ENCODE measurements at places on chromosomes 11 and 22. TPM values are rescaled to one million over a fixed set of nuclear protein-coding genes. Genes with fewer than 3 reads are reported as not detected.

GRCh38 chr11:81098471-81098870 is 1635.2 kb downstream of the FAM181B start:
- DNase-seq, result no peak

GRCh38 chr11:5367448-5368074 is 16.1 kb upstream of the OR51M1 start:
- no peak for DNase-seq

GRCh38 chr22:31436132-31436531 is 36.7 kb downstream of the DRG1 start:
- no peak for DNase-seq

Gene GSTT4
- not detected for total RNA-seq

Gene KDM4E
- total RNA-seq, result not detected

Gene BLID
- 0.41 TPM for total RNA-seq

GRCh38 chr11:66309475-66309874 is 7.4 kb downstream of the CD248 start:
- DNase-seq, result no peak

Gene CLDN5
- total RNA-seq, result 0.18 TPM

DNA sequence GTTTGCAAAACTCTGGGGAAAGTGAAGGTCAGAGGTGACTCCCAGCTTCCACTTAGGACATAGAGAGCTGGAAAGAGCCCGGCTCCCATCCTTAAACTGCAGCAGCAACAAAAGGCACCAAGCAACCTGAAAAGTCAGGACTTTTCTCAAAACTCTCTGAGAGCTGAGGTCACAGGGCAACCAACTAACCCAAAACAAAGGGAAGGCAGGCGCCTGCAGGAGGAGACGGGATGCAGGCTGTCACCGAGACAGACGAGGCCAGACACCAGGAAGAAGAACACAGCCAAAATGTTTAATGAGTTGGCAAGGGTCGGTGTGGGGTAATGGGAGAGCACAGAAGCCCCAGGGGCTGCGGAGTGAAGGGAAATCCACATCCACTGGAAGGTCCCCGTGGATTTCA is 19.9 kb downstream of the ASCL2 start:
- no peak for DNase-seq

DNA sequence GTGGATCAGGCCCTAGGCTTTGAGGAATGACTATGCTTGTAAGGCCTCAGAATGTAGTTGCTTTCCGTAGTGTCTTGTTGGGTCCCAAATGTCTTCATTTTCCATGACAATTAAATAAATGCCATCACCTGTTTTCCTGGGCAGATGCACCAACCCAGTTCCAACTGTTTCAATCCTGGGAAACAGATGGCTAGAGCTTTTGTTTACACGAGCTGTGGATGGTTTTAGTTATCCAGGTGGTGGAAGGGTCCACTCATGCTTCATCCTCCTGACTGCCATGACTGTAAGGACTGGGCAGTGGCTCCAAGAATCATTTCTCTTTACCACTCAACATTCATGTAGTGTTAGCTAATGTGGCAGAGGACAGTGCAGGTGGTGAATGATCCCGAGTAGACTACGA is 8.6 kb downstream of the RCN1 start:
- no peak for DNase-seq

Gene BATF2
- total RNA-seq, result 1.6 TPM

Gene APOBEC3B
- 15.6 TPM for total RNA-seq

DNA sequence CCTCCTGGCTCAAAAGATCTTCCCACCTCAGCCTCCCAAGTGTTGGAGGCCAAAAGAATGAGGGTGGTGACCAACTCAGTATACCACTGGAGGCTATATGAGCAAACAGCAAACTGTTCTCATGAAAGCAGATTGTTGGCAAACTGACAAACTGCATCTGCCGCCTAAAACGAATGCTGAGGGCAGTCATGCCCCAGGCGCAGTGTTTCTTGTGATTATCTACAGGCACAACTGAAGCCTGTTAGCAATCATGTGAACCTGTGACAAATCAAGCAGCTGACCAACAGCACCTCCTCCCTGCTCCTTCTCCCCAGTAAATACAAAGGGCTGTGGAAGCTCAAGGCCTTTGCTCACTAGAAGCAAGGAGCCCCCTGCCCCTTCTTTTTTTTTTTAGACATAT is 47.8 kb downstream of the BTBD10 start:
- no peak for DNase-seq

Gene IL17REL
- 0.82 TPM for total RNA-seq

GRCh38 chr11:67541198-67541597 is 18.0 kb upstream of the CABP2 start:
- DNase-seq, result no peak

Gene SCGB1D1
- total RNA-seq, result not detected

GRCh38 chr11:2990617-2991451 is 1.3 kb downstream of the NAP1L4 start:
- no peak for DNase-seq

- no peak for DNase-seq
Observed at GRCh38 chr11:57751676-57752253, at the start of gene BTBD18. TSS of gene BTBD18 (minus strand) at chr11:57751819. CDS start at chr11:57751188, 631 bp downstream.

Gene SLCO2B1
- total RNA-seq, result 0.77 TPM

DNA sequence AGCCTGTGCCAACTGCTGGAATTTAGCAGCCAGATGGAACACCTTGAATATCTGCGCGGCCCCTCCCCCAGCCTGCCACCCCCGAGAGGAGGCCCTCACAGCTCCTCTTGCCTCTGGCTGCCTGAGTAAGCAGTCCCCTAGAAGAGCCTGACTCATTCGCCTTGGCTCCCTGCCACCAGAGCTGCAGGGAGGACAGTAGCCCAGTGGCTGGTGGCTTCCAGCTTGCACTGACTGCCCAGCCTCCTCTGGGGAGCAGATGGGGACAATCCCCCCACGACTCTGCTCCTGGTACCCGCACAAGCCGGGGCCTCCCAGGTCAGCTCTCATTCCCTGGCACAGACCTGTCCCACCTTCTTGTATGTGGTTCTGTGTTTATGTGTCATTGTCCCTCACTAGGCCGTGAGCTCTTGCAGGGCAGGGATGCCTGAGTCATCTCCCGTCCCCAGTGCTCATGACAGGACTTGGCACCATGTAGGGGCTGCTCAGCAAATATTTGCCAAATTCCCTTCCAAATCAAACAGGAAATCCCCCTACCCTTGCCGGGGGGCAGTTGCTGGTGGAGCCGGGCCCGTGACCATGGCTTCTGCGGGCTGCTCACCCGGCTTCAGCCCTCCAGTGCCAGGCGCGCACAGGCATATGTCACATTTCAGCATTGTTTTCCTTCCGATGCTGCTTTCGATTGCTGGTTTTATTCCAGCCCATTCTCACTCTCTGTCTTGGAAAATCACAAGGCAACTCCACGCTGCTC is 43.6 kb downstream of the CACNG2 start:
- peak; percentile 78 for DNase-seq

DNA sequence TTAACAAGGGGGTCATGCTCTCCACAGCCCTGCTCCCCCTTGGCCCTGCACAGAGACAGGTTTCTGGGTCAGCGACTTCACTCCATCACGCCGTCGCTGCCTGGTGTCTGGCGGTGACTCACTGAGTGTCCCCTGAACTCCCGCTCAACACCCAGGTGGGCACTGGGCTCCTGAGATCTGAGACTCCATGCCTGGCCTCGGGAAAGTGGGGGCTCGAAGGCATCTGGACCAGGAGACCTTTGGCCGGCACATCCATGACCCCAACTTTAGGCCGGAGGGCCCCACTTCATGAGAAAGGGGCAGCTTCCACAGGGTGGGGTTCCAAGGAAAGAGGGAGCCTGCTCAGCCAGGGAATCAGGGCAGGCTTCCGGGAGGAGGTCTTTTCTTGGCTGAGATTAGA is 79.3 kb upstream of the PRR5 start:
- DNase-seq, result no peak

Gene PACSIN2
- total RNA-seq, result 60.2 TPM

Gene ADAMTS8
- total RNA-seq, result 0.15 TPM

DNA sequence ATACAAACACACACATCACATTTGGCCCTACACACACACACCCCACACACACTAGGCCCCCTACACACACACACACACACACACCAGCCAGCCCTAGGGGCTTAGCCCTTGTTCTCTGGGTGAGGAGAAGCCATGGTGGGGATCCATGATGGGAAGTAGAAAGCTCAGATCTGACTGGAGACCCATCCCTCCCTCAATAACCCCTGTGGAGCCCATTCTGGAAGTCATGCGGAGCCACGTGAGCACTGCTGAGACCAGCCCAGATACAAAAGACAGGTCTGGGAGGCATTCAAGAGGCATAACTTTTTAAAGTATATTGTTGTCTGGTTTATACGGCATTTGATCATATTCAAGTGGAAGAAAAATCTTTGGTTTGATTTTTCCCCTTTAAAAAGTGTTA is 448.5 kb downstream of the SOX6 start:
- no peak for DNase-seq

GRCh38 chr22:25038239-25038638 is 85.7 kb downstream of the KIAA1671 start:
- DNase-seq, result no peak

DNA sequence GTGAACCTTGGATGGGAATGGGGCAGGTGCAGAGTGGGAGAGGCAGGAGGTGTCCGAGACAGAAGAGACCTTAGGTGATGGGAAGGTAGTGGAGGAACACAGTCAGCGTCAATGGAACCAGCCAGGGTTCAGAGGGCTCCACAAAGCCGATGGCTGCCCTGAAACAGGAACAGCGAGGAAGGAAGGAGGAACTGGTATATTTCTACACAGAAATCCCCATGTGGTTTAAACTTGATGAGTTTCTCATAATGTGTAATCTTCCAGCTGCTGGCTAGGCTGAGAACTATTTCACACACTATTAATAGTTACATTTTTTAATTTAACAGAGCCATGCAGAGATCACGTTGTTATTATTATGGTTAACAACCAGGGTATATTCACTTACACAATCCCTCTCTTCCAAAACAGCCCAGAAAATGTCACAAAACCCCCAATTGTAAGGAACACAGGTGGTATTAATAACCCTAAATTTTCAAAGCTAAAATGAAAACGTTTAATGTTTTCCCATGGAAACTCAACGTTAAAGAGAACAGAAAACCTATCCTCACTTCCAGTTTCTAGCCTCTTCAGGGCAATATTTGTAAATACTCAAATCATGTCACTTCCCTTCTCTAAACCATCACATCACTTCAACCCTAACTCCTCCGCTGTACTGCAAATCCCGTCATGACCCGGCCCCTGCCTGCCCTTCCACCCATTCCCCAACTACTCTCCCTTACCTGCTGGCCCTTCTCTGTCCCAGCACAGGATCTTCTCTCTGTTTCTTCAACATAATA is 74.5 kb upstream of the ARFGAP3 start:
- no peak for DNase-seq

Gene KCNC1
- 0.95 TPM for total RNA-seq

- no peak for DNase-seq
Observed at GRCh38 chr11:10916665-10917064, 58.8 kb upstream of the ZBED5 start.

DNA sequence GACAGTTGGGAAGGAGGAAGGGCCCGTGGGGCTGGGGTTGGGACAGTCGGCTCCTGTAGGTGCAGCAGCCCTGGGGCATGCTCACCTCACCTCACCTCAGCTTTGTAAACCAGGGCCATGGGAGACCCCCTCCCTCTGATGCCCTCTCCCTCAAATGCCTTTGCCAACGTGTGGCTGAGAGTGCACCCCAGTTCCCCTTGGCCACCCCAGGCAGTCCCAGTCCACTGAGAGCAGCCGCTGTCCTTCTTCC is 4.2 kb upstream of the NEAT1 start:
- no peak for DNase-seq

DNA sequence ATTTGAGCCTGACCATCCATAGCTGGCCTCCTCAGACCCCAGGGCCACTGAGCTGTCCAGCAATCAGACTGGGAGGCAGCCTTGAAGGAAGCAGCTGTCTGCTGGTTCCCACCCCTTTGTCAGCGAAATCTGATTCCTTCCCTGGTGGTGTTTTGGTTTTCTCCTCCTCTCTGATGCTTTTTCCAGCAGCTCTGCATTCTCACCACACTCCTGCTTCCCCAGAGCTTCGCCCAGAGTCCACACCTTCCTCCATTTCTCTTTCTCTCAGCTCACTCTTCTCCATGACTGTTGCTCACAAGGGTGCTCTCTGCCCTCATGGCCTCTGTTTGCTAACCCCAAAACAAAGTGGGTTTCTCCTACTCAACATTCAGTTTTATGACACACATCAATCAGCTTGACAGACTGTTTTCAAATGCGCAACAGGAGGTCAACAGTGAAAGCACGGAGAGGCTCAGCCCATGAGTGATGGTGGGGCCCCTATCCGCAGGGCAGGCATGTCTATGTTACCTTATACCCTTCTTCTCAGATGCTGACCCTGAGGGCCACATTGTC is 130.6 kb upstream of the MTNR1B start:
- DNase-seq, result no peak

Gene JHY
- total RNA-seq, result 10.1 TPM

GRCh38 chr11:14378171-14378570 is 19.2 kb upstream of the RRAS2 start:
- DNase-seq, result no peak

Gene OR2AG1
- not detected for total RNA-seq

Gene RBM14
- total RNA-seq, result 93.9 TPM

Gene SLC37A2
- 0.23 TPM for total RNA-seq

Gene IFITM1
- 66.3 TPM for total RNA-seq

GRCh38 chr11:120128392-120129119 is 9.4 kb downstream of the TRIM29 start:
- no peak for DNase-seq

Gene LARGE2
- total RNA-seq, result 1.4 TPM

DNA sequence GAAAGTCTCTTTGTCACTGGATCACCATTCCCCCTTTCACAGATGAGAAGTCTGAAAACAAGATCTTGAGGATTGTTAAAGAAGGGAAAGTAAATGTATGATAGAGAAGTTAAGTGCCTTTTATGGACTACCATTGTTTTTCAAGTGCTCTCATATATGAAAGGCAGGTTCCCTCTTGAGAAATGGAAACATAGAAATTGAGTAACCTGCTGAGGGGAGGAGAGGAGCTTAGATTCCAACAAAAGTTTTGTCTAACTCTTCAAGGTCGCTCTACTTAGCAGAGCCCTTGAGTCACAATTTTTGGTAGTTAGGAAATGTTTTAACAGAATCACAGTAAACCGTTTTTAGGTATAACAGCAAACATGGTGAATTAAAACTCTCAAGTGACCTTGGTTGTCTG is 80.1 kb downstream of the SVIP start:
- no peak for DNase-seq

Gene PAX6
- 0.49 TPM for total RNA-seq

Gene SERPING1
- 1.3 TPM for total RNA-seq

Gene MDK
- 252 TPM for total RNA-seq

- no peak for DNase-seq
Observed at GRCh38 chr11:106950067-106950491, 68.2 kb downstream of the GUCY1A2 start.

Gene ST14
- 1.8 TPM for total RNA-seq

Gene RBFOX2
- total RNA-seq, result 81.1 TPM

DNA sequence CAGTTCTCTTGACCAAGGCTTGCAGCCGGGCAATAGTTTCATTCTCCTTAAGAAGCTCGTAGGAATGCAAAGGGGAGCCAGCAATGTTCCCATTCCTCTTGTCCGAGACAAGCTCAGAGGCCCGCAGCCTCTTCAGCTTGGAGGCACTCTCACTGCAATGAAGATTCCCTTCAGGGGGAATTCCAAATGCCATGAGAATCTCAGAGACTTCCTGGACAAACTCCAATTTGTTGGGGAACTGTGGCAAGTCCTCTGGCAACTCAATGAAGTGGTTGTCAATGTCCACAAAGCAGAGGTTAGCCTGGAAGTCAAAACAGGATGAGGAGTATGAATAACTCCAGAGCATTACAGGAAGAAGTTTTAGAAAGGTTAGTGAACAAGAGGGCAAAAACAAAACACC is 84.4 kb downstream of the DENND5A start:
- no peak for DNase-seq

Measured in Panc1 (cell line).